ENCODE measurements at places on chromosomes 6 and 20.

DNA sequence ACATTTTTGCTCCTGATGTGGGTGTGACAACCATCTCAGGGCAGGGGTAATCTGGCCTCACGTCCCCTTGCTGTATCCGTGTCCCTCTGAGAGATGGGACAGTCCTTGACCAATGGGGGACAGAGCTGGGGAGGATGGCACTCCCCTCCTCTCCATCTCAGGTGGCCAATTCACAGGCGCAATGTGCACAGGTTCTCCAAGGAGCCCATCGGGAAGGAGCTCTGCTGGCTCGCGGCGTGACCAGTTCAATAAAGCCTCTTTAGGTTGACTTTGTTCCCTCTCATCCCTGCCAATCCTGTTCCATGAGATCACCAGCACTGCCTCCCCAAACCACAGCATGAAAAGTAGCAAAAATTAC is 196.3 kb upstream of the SLC24A3 start:
- DNase-seq = no peak

GRCh38 chr6:33040157-33040556 is 30.8 kb upstream of the HLA-DOA start:
- no peak for DNase-seq

DNA sequence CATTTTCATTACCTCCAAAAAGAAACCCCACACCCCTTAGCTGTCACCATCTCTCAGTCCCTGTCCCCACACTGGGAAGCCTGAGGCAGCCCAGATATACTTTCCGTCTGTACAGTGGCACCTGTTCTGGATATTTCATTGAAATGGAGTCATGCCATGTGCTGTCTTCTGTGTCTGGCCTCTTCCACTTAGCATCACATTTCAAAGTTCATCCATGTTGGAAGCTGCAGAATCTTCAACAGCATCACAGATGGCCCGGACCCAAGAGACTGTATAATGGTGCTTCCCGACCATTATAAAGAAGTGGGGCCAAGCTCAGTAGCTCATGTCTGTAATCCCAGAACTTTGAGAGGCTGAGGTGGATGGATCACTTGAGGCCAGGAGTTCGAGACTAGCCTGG is 58.4 kb downstream of the DLGAP4 start:
- DNase-seq = no peak

DNA sequence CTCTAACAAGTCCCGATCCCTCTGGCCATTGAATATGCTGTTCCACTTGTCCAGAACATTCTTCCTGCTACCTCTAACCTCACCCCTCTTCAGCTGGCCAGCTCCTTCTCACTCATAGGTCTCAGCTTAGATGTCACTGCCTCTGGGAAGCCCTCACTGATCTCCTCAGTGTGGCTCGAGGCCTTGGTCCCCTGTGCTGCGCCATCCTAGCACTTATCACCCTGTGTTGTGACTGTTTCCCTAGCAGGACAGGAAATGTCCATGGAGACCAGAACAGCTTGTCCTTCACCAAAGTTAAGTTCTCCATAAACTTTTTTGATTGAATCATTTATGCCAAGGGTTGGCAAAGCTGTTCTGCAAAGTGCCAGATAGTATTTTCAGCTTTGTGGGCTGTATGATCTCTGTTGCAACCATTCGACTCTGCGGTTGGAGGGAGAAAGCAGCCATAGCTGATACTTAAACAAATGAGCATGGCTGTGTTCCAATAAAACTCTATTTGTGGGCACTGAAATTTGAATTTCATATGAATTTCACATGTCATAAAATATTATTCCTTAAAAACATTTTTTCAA is 6.5 kb upstream of the BNIP5 start:
- DNase-seq = no peak

DNA sequence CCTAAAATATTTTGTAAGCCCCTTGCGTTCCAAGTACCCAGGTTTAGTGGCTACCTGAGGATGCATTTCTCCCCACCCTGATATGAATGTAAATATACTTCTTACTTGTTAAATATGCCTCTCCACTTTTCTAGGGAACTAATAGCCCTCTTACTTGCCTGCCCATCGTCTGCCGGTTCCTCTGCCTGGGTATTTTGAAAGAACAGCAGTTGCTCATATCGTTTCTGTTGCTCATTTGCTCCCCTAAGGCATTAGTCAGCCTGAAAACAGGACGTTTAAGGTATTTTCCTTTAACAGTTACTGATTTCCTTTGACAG is 141.3 kb upstream of the CARMIL1 start:
- DNase-seq = no peak

GRCh38 chr6:170108890-170109587 is 181.8 kb downstream of the DLL1 start:
- no peak for DNase-seq

DNA sequence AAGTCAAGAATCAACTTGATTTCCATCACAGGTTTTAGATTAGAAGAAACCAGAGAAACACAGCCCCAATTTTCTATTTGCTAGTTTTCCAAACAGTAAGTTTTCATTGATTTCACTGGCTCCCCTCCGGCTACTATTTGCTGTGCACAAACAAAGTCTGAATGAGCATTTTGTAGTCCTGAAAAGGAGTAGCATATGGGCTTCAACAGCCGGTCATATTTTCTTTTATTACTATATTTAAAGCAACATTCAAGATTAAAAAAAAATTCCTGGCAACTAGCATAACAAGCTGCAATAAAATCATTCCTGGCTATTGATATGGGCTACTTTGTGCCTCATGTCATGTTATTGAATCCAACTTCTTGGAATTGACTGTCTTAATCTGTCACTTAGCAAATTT is 48.3 kb downstream of the CARMIL1 start:
- no peak for DNase-seq

- no peak for DNase-seq
These were observed 80.5 kb downstream of the SMPDL3A start for GRCh38 chr6:122869437-122870024.

DNA sequence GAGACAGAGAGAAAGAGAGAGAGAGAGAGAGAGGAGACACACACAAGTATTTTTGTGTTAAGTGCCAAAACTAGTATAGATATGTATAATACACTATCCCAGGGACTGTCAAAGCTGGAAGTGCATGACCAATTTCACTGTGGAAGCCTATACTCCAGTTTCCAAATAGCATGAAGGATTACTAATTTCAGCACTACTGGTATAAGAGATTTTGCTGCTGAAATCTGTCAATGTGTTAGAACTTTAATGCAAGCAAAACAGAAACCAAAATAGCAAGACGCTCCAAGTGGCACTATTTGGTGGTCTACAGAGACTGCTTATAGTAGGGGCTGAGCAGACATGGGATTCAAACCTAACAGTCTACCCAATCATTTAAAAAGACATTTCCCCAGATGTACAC is 284.8 kb downstream of the BTBD9 start:
- DNase-seq = no peak

GRCh38 chr6:64861039-64861651 is 845.9 kb downstream of the EYS start:
- DNase-seq = no peak

GRCh38 chr20:36817496-36817895 is 43.9 kb upstream of the DSN1 start:
- no peak for DNase-seq

DNA sequence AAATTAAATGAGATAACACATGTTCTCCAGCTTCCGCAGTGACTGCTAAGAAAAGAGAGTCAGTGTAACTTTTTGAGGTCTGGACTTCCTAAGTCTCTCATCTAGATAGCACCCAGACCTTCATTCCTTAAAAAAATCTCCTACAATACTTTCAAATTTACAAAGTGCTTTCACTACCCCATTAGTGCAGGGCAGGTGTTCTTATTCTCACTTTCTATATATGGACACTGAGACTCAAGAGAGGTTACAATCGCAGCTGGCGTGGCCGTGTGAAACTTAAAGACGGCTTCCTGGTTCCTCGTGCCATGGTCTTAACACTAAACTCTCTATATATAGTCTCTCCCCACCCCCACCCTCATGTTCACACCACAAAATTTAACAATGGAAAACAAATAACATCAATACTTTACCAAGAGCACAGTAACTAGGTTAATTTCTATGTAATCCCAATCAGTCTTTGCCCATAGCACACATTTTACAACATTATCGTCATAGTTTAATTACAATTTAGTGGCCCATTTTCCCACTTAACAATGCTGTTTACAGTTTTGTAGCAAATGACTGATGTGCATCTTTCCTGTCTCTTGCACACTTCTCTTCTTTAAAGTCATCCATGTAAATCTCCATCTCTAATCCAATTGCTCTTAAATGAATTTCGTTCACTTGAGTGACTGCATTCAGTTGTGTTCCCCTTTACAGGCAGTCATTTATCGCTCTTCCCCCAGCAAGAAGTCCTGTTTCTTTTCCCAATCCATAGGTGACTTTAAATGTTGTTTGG is 78.8 kb upstream of the ARID1B start:
- no peak for DNase-seq

- DNase-seq = no peak
These were observed 27.1 kb upstream of the FBXO9 start for GRCh38 chr6:53038141-53038540.

- DNase-seq = no peak
These were observed 239.9 kb upstream of the CEP162 start for GRCh38 chr6:84467296-84467695.

GRCh38 chr6:25488156-25488555 is 163.9 kb upstream of the SCGN start:
- DNase-seq = no peak

DNA sequence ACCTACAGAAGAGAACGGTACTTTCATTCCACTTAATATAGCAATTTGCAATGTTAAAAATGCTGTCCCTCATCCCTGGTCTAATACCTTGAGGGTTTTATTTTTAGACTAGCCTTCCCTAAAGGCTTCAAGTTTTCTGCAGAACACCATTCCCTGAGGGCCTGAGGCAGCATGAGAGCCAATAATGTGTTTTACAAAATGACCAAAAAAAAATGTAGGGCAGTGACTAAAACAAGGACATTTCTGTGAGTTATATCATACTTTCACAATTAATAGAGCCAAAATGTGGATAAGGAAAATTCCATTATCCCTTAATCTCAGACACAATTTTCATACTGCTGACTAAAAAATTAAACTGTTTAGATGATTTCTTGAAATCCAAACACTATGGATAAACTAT is 22.7 kb downstream of the GPR63 start:
- no peak for DNase-seq

DNA sequence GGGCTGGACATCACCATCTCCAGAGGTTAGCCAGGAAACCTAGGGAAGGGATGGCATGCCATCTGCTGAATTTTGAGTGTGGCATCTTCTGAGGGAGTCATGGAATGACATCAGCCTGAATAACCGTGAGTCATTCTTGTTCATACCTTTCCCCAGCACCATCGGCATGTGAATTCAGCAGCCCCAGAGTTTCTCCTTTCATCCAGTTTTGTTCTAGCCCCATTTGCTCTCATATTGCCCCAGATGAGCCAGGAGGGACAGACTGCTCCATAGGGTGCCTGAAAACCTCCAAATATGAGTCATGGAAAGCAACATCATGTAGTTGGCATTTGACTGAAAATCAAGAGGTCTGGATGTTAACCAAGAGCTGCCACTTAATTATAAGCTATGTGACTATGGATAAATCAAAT is 219.2 kb upstream of the SGK1 start:
- DNase-seq = no peak

DNA sequence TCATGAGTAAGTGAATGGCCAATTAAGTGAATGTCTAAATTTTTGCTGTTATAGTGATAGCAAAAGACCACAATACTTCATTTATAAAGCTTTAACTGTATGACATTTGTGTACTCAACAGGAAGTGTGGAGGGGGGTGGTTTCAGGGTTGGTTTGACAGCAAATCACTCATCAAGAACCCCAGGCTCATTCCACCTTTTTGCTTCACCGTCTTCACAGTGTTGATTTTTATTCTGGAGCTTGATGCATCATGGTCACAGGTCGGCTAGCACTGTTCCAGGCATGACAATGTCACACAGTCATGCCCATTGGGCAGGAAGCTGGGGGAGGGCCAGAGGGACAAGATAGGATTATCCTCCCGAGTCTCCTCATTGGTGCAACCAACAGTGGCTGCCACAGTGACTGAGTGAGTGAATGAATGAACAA is 75.0 kb downstream of the MDGA1 start:
- no peak for DNase-seq

- DNase-seq = no peak
These were observed 101.8 kb downstream of the PHACTR1 start for GRCh38 chr6:12818324-12818723.

- DNase-seq = no peak
These were observed 151.3 kb downstream of the SLC16A10 start for GRCh38 chr6:111238464-111239119.

- DNase-seq = no peak
These were observed 154.5 kb downstream of the MYLK4 start for GRCh38 chr6:2596222-2596621.

GRCh38 chr6:80106418-80107235 is at the start of gene BCKDHB:
Gene BCKDHB (plus strand): TSS chr6:80106671. CDS start chr6:80106694, 23 bp downstream.
- peak; percentile 87 for DNase-seq

- no peak for DNase-seq
These were observed 83.6 kb upstream of the CCDC167 start for GRCh38 chr6:37583261-37583660.

DNA sequence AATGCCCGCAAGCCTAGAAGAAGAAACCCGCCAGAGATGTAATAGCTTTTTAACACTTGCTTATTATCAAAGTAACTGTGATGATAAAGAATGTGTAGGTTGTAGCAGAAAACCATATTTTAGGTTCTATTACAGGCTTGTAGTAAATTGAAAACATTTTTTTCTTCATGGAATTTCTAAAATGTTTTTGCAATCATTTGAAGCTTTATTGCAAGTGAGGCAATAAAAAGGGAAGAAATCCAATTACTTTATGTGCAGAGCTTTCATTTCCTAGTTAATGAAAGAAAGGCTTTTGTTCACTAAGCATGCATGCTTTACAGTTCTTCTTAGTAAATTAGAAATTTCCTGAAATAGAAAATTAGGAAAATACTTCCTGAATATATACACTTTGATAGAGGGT is 135.1 kb downstream of the B3GAT2 start:
- DNase-seq = no peak

DNA sequence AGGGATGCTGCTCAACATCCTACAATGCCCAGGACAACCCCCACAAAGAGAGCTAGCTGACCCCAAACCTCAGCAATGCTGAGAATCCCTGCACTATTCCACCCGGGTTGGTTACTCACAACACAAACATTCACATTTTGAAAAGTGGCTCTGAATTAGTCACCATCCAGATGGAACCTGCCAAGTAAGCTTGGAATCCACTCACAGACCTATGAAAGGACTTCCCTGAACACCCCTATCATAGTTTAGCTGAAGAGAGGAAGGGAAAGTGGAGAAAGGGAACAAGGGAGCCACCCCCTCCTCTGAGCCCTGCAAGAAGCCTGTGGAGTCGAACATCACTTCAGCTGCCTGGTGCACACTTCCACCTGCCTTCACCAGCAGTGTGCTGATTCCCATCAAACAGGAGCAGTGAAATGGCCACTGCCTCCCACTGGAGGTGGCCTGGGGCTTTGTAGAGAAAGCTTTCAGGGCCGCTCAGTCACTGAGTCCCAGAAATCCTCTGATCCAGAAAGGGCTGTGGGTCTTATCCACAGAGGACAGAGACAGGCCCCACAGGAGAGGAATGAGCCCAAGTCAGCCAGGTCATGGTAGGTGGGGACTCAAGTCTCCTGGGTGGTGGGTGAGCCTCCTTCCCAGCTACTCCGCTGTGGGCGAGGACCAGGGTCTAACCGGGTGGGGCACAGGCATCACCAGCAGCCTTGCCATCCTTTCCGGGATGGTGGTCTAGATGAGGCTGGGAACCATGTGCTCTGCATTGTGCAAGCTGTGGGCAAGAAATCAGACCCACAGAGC is 203.7 kb downstream of the SYNDIG1 start:
- DNase-seq = no peak

- no peak for DNase-seq
These were observed 79.2 kb downstream of the NOL4L start for GRCh38 chr20:32505723-32506473.
